AG08395 (cell line): ENCODE measurements at places on chromosomes 6 and 20.

- no peak for DNase-seq
Measured at GRCh38 chr6:168115748-168116437, 36.9 kb upstream of the FRMD1 start.

DNA sequence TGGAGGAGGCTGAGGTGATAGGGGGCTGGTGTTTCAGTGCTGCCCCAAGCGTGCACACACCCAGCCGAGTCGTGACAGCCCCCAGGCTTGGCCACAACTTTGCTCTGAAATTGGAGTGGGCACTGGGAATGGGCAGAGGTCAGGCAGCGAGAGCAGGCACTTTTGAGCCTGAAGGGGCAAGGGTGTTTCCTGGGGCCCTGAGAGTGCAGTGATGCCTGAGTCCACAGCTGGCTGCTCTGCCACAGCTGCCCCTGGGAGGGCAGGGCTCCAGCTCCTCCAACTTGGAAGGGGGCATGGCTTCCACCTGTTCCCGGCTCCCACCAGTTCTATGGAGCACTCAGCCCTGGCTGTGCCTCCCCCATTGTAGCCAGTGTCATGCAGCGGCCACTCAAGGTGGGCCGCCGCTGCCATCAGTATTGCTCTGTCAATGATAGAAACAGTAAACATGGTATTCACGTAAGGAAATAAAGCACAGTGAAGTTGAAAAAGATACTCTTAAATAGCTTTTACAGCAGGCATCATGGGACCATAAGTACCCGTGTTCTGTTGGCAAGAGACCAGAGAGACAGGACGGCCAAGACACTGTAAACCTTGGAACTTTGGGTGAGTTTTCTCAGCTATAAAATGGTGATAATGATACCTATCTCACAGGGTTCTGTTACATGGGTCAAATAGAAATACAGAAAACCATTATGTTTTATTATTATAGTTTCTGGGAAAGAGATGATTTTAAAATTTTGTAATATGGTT lies 108.9 kb downstream of the THEMIS start:
- DNase-seq, result no peak

- peak; percentile 59 for DNase-seq
Measured at GRCh38 chr20:39800111-39800510, 838.0 kb downstream of the DHX35 start.

DNA sequence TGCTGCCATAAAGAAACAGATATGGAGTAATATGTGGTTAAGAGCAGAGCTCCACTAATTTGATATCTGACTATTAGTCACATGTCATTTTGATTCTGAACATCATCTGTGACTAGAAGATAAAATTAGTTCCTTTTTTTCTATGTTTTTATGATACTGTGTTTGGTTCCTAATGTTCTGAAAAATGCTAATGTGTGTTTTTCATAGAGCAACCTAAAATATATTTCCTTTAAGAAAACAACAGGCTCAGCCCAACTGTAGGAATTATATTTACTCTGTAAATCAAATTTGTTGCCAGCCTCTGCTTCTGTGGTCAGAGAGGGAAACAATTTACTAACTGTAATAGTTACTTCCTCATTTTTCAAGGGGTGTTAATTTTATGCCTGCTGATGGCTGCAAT lies 33.3 kb upstream of the TXLNB start:
- DNase-seq, result no peak

DNA sequence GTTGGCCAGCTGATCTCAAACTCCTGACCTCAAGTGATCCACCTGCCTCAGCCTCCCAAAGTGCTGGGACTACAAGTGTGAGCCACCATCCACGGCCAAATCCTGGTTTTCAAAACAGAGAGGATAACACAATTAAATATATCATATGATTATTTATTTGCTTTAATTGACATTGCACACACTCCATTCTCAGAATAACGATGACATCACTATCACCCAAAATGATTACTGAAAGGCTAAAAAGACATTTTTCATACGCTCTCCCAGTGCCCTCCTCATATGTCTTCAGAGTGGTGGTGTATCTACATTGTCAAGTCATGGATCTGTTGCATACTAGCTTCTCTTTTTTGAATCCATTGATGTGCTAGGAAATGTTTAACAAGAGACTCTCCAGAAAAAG lies 18.5 kb upstream of the CEP43 start:
- no peak for DNase-seq

DNA sequence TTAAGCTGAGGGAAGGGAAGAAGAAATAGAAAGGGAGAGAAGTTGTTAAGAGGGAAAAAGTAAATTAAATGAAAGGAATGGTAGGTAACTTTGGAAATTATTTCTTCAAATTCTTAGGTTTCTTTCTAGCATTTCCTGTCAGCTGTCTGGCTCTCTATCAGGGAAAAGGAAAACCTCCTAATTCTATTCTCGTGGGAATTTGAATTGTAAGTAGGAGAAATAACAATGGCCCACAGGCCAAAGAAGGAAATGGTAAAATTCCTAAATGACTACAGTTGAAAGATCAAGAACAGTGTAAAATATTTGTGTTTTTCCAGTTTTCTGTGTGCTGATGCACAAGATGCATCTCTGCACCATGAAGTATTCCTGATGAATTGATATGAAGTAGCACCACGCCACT lies 173.0 kb downstream of the IBTK start:
- no peak for DNase-seq

- DNase-seq, result no peak
Measured at GRCh38 chr20:42051921-42052320, 433.7 kb upstream of the CHD6 start.
